Stromal cell of bone marrow (primary cell): ENCODE measurements at places on chromosomes 16 and 17.

DNA sequence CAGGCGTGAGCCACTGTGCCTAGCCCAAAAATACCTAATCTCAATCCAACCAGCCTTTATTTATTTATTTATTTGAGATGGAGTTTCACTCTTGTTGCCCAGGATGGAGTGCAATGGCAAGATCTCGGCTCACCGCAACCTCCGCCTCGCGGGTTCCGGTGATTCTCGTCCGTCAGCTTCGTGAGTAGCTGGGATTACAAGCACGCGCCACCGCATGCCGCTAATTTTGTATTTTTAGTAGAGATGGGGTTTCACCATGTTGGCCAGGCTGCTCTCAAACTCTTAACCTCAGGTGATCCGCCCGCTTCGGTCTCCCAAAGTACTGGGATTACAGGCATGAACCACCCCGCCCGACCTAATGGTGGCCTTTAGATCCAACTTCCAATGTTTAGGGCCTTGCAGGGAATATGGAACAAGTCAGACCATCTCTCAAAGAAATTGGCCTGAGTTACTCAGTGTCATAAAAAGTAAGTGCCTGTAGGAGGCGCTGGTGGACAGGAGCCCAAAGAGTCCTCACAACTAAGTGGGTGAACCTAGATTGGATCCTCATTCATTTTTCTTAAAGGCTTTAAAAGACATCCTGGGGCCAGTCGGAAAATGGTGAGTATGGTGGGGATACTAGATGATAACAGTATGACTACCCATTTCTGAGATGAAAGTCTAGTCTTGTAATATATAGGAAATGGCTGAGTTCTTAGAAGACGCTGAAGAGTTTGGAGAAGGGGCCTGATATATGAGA, 4.6 kb downstream of the ZSCAN10 start:
- no peak for DNase-seq

DNA sequence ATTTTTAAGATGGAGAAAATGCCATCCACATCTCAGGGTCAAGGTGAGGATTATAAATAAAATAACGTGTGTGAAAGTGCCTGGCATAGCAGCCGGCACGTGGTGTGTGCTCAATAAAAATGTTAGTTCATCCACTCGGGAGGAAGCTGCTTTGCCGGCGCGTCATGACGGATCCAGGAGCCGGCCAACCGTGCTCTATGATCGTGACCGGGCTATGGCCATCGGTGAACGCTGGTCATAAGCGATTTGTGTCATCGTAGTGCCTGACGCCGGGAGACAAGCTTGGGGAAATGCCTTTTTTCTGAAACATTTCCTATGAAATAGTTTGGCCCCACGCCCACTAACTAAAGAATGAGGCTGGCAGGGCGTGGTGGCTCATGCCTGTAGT, 74.0 kb downstream of the CMC2 start:
- peak; percentile 54 for DNase-seq

DNA sequence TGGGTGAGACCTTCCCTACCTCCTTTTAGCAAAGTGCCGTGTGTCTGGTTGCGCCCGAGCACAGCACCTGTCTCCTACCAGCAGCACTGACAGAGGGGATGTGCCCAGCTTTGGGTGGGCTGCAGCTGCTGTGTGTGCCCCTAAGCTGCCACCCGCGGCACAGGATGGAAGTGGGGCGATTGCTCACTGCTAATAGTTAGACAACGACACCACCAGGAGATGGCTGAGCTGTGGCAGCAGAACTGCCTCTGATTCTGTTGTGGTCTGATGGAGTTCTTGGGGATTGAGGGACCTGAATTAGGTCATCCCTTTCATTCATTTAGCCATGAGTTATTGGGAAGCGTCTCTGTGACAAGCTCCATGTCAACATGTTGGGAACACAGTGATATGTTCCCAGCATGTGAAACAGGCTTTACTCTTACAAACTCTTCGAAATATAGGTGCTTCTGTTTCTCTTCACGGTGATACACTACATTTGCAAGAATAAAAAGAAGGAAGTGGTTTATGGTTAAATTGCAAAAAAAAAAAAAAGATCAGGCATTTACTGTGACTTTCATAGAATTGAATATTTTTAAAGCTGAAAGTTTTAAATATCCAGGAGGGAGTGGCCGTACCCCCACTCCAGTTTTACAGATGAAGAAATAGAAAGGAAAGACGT, 184.4 kb downstream of the MAF start:
- DNase-seq, result no peak

DNA sequence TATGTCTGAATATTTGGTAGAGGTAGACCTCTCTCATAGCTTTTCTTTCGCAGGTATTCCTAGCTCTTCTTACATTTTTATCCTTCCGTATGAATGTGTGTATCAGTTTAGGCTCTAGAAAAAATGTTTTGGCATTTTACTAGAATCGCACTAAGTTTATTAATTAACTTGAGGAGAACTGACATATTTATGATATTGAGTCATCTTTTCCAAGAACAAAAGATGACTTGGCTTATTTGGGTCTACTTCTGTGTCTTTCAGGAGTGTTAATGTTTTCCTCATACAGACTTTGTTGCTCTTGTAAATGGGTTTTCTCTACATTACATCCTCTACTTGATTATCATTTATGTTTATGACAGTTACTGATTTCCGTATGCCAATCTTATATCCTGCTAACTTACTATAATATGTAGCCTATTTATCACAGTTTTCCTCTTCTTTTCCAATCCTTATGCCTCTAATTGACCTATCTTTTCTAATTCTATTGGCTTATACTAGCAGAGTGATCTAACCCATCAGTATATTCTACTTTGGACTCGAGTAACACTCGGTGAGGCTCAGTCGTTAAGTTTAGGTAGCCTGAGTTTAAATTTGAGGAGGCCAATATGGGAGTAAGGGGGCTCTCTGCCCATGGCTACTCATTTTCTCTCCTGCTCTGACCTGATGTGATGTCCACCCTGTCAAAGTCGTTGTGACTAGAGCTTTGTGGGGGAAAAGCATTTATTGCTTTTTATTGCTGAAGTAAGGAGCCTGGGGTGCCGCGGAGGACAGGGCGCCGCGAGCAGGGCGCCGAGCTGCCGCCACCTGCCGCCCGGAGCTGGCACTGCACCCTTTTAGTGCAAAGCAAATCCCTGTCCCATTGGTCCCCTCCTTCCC, 20.0 kb downstream of the ST6GALNAC1 start:
- DNase-seq, result peak; percentile 23

DNA sequence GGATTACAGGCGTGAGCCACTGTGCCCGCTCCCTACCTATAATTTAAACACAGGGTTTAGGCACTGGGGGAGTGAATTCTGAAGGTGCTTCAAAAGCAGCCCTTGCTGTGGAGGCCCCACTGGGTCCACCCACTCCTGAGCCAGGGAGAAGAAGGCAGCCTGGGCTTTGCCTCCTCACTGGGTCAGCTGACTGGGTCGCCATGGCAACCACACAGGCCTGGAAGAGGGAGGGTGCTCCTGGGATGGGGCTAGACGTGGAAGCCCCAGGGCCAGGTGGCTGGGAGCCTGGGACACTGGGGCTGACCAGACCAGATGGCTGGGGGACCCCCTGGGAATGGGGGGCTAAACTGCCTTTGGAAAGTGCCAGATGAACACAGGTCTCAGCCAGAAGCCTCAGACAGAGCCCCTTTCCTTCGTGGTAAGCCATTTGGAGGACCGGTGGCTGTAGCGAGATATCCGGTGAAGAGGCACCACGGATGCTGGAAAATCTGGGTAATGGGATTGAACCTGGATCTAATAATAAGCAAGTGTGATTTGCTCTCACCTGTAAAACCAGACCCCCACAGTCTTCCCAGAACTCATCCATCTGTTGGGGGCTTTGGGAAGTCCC, 32.9 kb downstream of the TRARG1 start:
- DNase-seq, result no peak

- no peak for DNase-seq
Observed at GRCh38 chr17:28317966-28318758, 838 bp upstream of the TMEM97 start.

- no peak for DNase-seq
Observed at GRCh38 chr17:47945529-47946508, 4.4 kb downstream of the PNPO start.

DNA sequence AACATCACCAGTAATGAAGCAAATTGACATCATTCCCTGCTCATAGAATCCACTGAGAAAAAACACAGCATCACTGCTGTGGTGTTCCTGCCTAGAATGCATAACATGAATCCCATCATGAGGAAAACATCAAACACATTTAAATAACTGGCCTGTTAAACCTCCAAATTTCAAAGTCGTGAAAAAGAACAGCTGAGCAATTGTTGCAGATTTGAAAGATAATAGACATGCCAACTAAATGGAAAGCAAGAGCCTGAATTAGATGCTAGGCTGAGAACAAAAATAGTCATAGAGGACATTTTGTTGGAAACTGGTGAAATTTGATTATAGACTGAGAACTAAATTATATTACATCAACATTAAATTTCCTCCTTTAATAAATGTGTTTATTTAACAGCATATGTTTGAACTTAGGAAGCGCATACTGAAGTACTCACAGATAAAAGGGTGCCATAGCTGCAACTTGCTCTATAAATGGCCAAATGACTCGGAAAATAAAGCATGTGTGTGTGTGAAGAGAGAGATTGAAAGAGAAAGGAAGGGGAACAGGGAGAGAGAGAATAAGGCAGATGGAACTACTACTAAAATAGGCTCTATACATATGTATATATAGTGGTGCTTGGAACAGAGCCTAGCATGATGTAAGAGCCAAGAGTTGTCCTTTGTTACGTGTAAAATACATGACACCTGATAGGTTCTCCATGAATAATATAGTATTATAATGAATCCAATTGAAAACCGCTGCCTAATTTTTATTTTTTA, 305.0 kb upstream of the MON1B start:
- no peak for DNase-seq
